ENCODE measurements at places on chromosomes 5 and 9. TPM values are rescaled to one million over a fixed set of nuclear protein-coding genes. Genes with fewer than 3 reads are reported as not detected.

The DMXL1 gene
- 36.7 TPM for total RNA-seq

- DNase-seq, result no peak
These were observed 28.7 kb upstream of the IFNE start for GRCh38 chr9:21510806-21511205.

DNA sequence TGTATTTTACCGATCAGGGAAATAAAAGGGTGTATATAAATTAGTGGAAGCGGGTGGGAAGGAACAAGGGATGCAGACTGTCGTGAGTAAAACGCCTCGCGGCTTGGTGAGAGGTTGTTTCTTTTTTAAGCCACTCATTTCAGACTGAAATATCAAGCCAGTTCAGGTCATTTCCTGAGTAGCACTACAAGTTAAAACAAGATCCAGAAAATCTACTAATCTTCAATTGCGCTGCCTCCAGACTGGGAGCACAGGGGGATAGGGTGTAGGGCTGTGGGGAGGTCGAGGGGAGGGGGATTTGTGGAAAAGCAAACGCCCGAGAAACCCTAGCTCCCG is 140.8 kb downstream of the TSSK1B start:
- DNase-seq, result no peak

The BNC2 gene
- total RNA-seq, result 0.09 TPM

Data from liver (tissue), 10 donors.